ENCODE measurements at places on chromosomes 4 and X.

DNA sequence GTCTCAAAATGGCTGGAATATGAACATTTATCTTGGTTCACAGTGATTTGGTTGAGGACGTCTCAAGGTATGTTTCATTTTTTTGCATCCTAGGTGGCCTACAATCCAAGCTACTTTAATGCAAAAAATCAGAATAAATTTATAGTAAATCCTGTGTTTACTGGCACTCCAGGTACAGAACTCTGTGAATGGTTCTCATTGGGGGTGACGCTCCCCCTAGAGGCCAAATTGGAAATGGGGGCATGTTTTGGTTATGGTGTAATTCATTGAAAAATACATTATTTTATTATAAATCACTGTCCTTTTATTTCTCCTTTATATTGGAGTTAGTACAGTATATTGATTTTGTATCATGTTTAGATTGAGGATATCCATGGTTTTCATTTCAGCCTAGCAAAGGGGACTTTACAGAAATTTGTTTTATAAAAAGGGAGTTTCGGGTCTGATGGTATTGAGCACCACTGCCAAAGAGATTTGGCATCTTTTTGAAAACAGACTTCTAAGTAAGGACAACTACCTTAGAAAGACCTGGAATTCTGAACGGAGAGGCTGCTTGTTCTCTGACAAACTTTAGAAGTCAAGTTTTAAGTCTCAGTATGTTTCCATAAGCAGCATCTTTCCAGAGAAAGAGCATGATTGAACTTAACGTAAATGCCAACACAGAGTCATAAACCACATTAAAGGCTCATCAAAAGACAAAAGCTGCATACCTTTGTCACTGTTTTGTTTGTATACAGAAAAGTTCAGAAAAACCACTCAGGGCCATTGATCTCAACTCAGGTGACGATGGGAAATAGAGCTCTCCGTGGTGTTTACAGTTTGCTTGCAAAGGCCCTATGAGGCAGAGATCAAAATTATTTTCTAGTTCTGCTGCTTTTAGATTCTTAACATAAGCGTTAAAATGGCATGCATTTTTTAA, 19.4 kb downstream of the MTM1 start:
- DNase-seq = peak; percentile 19

GRCh38 chr4:76216975-76217814, 3.6 kb upstream of the SCARB2 start:
- no peak for DNase-seq

GRCh38 chrX:15939737-15940136, 85.1 kb upstream of the AP1S2 start:
- no peak for DNase-seq

DNA sequence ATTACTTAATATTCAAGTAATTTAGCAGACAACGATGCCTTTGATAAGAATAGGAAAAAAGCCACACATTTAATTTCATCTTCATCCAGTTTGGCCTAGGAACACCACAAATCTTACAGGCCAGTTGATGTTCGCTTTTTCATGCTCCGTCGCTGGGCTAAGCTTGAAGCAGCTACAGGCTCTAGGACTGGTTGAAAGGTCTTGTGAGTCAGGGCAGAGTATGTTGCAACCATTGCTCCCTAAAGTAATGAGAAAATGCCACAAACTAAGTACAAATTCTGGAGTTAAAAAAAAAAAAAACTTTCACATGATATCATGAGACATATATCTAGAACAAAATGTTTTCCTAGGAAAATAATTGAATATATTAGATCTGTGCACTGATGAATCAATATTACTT, 123.8 kb downstream of the RPS6KA6 start:
- DNase-seq = no peak

All from stimulated activated CD4-positive, alpha-beta T cell treated with anti-CD3 and anti-CD28 coated beads, Interleukin-15, amount 100 ng/mL, for 1 hour (primary cell).